ENCODE measurements at places on chromosomes 6 and 20. TPM values are rescaled to one million over a fixed set of nuclear protein-coding genes. Genes with fewer than 3 reads are reported as not detected.

- H3K36me3 ChIP-seq: peaks cover 16% of the 10 kb centered on the region
- no peaks in the 10 kb centered on the region for H3K27me3 ChIP-seq
- peak; percentile 41 for DNase-seq
- H3K4me3 ChIP-seq: no peak overlapping the region
- peaks cover 3% of the 10 kb centered on the region for H3K4me1 ChIP-seq
These were observed 38.8 kb downstream of the SRC start for GRCh38 chr20:37384683-37385174.

DNA sequence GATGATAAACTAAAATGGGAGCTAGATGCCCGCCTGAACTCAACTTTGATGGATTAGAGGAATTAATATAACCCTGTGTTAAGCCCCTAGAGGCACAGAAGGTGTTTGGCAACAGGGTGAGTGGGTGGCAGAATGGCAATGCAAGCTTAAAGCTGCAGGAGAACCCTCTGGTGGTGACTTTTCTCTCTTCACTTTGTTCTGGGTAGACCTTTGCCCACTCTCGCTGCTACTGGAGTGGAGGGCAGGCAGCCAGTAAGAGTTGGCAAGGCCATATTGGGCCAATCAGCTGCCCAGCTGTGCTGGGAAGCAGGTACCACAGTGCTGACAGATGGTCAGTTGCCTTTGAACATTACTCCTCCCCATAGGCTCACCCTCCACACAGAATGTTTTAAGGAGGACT lies 468.2 kb downstream of the MMUT start:
- H3K4me1 ChIP-seq: 0 out of 2 replicates have a peak, but pooled peaks cover 3% of the 10 kb centered on the region
- no peaks in the 10 kb centered on the region for H3K27me3 ChIP-seq
- H3K4me3 ChIP-seq: no peak overlapping the region
- H3K36me3 ChIP-seq: no peaks in the 10 kb centered on the region
- no peak for DNase-seq

- H3K4me1 ChIP-seq: peaks cover 23% of the 10 kb centered on the region
- DNase-seq: no peak
- no peaks in the 10 kb centered on the region for H3K27me3 ChIP-seq
- peaks cover 4% of the 10 kb centered on the region for H3K36me3 ChIP-seq
- peak overlapping the region; percentile 21 for H3K27ac ChIP-seq
These were observed 38.4 kb downstream of the LRRC1 start for GRCh38 chr6:53833155-53833554.

GRCh38 chr20:31608251-31608945 lies 3.3 kb downstream of the ID1 start:
- peak overlapping the region; percentile 69 for H3K4me3 ChIP-seq
- no peaks in the 10 kb centered on the region for H3K27me3 ChIP-seq
- peak; percentile 71 for DNase-seq
- H3K27ac ChIP-seq: peak overlapping the region; percentile 99

DNA sequence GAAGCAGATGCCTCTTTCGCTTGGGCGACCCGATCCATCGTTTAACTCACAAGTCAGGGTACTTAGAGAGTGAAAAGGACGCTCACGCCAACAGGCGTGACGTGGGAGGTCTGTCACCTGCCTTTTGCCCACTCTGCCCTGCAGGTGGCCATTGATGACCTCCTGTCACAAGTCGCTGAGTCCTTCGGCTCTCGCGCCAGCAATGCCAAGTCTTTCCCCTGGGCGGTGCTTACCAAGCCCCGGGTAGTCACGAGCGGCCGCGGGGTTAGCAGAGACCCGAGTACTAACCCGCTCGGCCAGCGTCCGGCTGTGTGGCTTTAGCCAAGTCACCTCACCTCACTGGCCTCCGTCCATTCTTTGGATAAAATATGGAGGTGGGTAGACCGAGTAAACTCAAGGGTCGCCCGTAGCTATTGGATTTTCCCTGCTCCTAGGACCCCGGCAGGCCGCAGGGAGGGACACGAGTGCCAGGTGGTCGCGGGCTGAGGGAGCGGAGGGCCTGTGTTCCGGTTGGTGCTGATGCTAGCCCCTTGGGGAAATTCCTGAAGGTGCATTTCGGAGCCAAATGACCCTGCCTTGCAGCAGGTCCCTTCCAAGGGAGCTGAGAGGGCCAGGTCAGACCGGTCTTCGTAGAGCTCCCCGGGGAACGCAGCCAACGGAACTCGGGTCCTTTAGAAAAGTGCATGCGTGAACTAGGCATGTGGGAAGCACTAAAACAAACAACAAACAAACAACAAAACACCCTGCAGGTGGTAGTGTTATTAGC lies 668 bp downstream of the PKIB start:
- H3K36me3 ChIP-seq: no peaks in the 10 kb centered on the region
- DNase-seq: peak; percentile 42
- no peak overlapping the region for H3K27ac ChIP-seq

The FRK gene
- total RNA-seq: 0.91 TPM

The ARG1 gene
- not detected for total RNA-seq

Measured in SJSA1 (cell line).